Activated T-cell treated with anti-CD3 and anti-CD28 coated beads, Interleukin-2, amount 50 U/mL, for 4 hours (primary cell): ENCODE measurements at places on chromosomes 13 and 19.

- no peak for DNase-seq
These were observed 93.8 kb upstream of the DOCK9 start for GRCh38 chr13:99071666-99072065.

GRCh38 chr13:21330126-21330861, 128.8 kb downstream of the ZDHHC20 start:
- DNase-seq = no peak

- peak; percentile 59 for DNase-seq
These were observed 75.2 kb upstream of the C13orf46 start for GRCh38 chr13:114049026-114049425.

GRCh38 chr13:77397636-77398035, 70.7 kb upstream of the MYCBP2 start:
- DNase-seq = no peak

DNA sequence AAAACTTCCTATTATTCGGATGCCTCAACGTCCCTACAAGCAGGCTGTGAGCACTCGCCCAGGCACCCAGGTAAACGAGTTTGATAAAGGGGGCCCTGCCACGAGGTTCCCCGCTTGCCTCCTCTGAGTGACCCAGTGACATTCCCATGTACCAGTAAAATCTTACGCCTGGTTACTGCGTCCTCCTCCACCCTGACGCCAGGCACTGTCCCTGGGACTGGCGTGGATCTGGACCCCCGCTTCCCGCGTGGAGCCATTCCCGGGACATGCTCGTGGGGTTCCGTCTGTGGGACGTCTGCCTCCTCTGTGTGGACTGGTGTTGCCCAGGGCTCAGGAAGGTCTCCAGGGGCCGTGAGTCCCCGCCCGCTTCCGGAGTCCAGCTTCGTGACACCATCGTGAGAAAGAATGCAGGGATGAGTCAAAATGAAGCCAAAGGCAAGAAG, 407 bp upstream of the ZNF550 start:
- DNase-seq = no peak

DNA sequence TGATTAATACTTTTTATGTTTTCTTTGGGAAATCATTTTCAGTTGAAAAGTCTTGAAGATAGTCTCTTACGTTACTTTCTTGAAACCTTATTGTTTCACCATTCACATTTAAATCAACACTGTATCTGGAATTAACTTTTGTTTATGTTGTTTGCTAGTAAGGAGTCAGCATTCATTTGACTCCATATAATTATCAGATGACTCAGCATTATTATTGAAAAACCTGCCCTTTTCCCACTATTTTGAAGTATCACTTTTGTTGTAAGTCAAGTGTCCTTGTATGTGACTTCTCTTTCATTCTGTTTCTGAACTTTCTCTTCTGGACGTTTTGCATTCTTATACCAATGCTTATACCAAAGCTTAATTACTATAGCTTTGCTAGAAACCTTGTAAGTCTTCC, 186.1 kb upstream of the KLF12 start:
- no peak for DNase-seq

- DNase-seq = no peak
These were observed 2044.9 kb upstream of the PCDH20 start for GRCh38 chr13:63460462-63461090.

GRCh38 chr19:30870876-30871275, 478.4 kb downstream of the TSHZ3 start:
- DNase-seq = no peak

GRCh38 chr19:13164343-13165161, 14.3 kb downstream of the IER2 start:
- DNase-seq = peak; percentile 18

- no peak for DNase-seq
These were observed 178.4 kb downstream of the FGF9 start for GRCh38 chr13:21849323-21849722.

DNA sequence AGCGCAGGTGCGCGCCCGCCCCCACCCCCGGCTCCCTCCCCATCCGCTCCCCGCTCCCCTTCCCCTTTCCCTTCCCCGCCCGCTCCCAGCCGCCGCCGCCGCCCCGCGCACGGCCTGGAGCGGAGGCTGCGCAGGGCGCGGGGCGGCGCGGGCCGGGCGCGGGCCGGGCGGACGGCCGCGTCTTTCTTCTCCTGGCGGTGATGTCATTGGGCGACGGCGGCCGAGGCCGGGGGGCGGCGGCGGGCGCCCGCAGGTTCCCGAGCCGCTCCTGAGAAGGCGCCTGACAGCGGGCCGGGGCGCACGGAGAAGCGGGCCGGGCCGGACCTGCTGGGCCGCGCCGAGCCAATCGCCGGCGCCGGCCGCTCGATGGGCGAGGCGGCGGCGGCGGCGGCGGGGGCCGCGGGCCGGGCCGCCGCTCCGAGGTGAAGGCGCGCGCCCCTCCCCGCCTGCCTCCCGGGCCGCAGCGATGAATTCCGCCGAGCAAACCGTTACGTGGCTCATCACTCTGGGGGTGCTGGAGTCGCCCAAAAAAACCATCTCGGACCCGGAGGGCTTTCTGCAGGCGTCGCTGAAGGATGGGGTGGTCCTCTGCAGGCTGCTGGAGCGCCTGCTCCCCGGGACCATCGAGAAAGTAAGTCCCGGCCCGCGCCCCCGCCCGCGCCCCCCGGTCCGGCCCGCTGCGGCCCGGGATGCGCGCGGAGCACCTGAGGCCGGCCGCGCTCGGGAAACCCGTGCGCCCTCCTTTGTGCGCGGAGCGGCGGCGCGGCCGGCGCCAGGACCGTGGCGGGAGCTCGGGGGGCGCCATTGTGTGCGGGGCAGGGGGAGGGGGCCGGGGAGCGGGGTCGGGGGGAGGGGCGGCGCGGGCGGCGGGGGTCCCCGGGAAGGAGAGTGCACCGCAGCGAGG, at the start of gene ARHGEF7:
Gene ARHGEF7, plus strand, starts transcription at position 250 of the 904 bp plus-strand sequence. Its CDS starts 217 bp downstream, at position 467.
- DNase-seq = no peak

GRCh38 chr19:21434516-21434915, 37.6 kb downstream of the ZNF493 start:
- no peak for DNase-seq

DNA sequence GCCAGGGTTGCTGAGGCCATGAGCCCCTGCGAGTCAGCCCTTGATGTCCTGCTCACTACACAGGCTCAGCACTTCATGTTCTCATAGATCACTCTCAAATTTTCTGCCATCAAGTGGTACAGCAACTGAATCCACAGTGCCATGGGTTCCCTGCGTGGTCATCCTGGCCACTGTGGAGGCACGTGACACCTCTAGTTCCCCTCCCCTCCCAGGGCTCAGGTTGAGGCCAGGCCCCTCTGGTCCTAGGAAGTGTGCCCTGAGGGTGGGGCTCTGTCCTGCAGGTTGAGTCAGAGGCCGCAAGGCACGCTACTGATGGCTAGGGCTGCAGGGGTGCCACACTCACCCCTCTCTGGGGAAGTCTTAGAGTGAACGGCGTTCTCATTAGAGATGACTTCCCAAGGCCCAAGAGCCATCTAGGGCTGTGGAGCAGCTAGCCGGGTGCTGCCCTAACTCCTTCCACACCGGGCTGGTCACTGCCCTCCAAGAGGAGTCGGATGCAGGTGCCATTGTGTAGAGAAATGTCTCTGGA, 39.8 kb upstream of the TPM4 start:
- no peak for DNase-seq

DNA sequence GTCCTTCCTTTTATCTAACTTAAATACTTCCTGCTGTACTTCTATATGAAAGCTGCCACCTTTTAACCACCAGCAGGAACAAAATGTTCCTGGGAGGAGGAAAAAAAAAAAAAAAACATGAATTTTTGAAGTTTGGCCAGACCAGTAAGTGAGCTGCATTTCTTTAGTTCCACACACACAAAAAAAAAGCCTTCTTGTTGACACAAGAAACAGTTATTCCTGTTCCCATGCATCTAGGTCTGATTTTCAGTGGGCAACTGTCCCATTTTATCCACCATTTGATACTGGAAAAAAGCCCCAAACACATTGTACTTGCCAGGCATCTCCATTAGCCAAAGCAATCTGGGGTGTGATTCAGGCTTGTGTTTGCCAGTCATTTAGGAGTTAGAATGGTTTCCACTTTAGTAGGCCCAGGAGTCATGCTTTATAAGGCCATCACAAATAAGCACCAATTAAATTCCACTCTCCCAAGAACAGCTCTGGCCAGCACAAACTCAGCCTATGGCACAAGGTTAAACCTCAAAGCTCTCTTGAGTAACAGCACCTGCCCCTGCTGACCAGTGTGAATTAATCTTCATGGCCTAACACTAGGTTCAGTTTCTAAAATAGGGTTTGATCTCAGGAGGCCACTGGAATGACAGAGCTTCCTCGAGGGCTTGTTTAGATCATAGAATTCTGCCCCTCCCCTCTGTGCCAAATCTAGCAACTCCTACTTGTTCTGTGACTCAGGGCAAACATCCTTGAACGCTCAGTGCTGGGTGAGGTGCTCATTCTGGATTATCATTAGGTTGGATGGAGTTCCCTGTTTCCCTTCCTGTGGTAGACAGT, 67.1 kb downstream of the NUFIP1 start:
- no peak for DNase-seq

GRCh38 chr19:37087110-37087509, 8.9 kb downstream of the ZNF420 start:
- no peak for DNase-seq

- no peak for DNase-seq
These were observed 190.9 kb upstream of the RNF113B start for GRCh38 chr13:98368019-98368418.

DNA sequence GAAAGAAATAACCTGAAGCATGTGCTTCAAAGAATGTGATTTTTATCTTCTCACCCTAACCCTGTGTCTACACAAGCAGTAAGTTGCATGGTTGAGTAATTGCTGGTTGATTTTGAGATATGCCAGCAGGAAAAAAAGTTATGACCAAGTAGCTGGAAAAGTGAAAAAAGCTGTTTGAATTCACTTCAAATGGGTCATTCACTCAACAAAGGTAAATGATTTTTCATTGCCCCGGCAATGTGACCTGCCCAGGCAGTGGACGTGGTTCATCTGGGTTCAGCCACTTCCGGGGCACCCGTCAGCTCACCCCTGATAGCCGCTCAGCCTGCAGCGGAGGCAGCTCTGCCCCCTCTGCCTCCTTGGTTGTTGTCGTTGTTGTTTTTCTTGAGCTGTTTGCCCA, 18.5 kb downstream of the TNFRSF19 start:
- no peak for DNase-seq

GRCh38 chr19:35225951-35226350, 2.6 kb downstream of the FAM187B start:
- no peak for DNase-seq

- DNase-seq = no peak
These were observed 5.5 kb downstream of the EEF2 start for GRCh38 chr19:3979674-3980352.

DNA sequence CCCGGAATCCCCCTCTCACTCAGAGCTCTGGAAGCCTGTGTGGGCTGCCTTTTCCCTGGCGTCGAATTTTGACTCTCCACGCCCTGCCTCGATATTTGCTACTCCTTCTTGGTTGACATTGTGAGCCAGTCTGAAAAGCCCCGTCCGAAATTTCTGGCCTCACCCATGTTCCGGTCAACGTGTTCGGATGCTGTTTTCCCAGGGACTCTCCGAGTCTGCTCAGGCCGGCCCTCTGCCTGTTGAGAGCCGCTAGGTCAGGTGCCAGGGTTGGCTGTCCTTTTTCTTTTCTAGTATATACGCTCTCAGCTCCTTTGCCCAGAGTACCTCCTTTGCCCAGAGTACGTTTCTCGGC, 6.8 kb upstream of the DGKH start:
- DNase-seq = no peak

GRCh38 chr19:944663-945241, 18.9 kb downstream of the ARID3A start:
- no peak for DNase-seq

DNA sequence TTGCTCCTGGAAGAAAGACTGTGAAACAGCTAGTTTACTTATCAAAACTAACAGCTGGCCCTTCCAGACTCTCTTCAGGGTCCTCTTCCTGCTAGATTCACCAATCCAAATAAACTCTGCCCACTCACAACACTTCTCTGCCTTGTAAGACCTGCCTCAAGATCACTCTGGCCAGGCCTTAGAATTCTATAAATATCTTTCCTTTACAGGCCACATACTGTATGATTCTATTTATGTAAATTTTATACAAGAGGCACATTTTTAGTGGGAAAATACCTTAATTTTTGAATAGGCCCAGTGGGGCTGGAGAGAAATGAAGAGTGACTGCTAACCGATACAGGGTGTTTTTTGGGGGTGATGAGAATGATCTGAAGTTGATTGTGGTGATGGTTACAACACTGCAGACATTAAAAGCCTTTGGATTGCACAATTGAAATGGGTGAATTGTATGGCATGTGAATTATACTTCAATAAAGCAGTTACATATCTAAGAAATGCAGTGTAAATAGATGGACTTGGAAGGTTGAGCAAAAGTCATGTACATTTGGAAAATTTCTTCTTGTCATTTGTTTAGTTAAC, 141.8 kb downstream of the GPC5 start:
- no peak for DNase-seq

GRCh38 chr19:35790981-35791813, 15.8 kb downstream of the ARHGAP33 start:
- DNase-seq = no peak

- DNase-seq = no peak
These were observed 11.9 kb upstream of the NOTCH3 start for GRCh38 chr19:15212711-15213110.

DNA sequence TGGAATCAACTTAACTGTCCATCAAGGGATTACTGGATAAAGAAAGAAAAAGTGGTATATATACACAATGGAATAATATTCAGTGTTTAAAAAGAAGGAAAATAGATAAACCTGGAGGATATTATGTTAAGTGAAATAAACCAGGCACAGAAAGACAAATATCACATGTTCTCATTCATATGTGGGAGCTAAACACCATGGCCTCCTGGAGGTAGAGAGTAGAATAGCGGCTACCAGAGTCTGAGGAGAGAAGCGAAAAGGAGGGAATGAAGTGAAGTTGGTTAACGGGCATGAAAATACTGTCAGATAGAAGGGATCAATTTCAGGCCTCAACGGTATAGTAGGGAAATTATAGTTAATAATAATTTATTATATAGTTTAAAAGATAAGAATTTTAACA, 147.5 kb upstream of the OBI1 start:
- no peak for DNase-seq

DNA sequence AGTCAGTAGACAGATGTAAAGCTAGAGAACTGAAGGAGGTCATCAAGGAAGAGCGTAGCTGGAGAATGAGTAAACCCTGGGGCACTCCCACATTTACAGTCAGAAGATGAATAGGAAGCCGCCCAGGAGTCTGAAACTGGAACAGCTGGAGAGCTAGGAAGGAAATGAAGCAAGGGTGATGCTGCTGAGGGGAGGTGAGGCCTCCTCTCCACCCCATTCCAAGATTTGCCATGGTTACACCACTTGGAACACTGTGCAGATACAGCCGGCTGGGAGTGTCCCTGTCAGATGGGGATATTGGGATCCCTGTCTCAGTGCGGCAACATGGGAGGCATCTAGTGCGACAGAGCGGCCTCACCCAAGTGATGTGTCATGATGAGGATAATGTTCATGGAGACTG, 51.8 kb upstream of the GPI start:
- no peak for DNase-seq

DNA sequence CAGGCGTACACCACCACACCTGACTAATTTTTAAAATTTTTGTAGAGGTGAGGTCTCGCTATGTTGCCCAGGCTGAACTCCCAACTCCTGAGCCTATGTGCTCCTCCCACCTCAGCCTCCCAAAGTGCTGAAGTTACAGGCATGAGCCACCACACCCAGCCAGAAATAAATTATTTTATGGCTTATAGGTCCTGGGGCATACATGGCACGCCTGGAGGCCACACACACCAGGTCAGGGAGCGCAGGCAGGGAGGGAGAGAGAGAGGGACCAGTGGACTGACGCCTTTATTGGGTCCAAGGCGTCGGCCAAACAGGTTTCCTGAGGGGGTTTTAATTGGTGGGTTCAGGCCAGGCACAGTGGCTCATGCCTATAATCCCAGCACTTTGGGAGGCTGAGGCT, 6.8 kb downstream of the SPIB start:
- no peak for DNase-seq
